ENCODE measurements at places on chromosomes 12 and 14.

DNA sequence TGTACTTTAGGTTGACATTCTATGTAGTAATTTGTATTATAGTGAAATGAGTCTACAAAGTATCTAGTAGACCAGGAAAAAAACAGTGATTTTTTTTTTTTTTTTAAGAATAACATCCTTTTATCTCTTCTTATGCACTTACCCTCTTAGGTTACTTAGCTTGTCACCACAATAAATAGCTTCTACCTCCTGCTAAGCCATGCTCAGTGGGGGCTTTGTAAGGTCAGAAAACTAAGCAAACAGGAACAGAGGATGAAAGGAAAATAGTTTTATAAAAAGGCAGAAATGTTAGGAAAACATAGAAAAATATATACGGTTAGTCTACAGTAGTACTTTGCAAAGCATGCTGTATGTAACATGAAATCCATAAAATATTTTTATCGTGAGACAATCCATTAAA, 385.3 kb upstream of the ATXN7L3B start:
- DNase-seq, result no peak

GRCh38 chr12:51923506-51924365, 16.4 kb downstream of the ACVRL1 start:
- DNase-seq, result no peak

- DNase-seq, result no peak
Observed at GRCh38 chr12:104673696-104674482, 217.1 kb downstream of the CHST11 start.

DNA sequence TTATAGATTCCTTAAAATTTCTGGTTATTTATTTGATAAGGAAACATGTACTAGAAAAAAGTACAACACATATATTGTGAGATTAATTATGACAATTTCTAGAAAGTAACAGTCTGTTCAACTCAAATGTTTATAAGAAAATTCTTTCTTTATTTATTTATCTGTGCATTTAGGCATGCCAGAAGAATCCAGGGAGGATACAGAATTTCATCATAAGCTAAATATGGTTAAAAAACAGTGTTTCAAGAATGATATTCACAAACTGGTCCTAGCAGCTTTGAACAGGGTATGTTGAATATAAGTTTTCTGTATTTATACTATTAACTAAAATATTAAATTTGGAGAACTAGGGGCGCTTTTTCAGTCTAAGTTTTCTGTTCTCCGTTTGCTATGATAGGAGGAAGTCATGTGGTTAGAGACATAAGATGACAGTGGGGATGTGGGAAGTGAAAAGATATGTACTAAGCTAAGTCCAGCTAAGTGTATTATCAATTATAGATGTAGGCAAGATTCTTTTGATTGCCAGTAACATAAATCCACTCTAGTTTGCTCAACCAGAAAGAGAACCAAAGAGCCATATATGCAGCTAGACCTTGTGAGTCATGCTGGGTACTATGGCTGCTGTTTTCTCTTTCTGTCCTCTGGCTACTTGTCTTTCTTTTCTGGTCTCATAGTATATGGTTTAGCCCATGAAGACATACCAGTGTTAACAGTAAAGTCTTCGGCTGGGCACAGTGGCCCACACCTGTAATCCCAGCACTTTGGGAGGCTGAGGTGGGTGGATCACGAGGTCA, 39.0 kb downstream of the LRRK2 start:
- DNase-seq, result no peak

DNA sequence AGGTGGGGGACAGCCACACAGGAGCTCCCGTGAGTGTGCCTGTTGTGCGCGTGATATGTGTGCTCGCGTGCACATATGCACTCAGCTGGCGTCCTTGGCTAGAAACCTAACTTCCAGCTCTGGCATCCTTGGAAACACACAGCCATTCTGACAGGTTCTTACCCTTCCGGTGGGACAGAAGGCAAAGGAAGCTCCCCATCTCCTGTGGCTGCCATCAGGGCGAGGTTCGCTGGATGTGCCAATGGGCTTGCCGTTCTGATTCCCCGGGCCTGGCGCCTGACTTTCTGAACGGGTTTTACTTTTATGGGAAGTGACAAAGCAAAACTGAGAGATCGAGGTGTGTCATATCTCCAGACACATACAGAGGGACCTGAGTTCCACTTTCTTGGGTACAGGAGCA, 124.7 kb downstream of the PAPOLA start:
- no peak for DNase-seq

GRCh38 chr14:61678975-61679374, 16.3 kb upstream of the HIF1A start:
- DNase-seq, result no peak

- no peak for DNase-seq
Observed at GRCh38 chr12:57487055-57487596, 742 bp upstream of the MARS1 start.

DNA sequence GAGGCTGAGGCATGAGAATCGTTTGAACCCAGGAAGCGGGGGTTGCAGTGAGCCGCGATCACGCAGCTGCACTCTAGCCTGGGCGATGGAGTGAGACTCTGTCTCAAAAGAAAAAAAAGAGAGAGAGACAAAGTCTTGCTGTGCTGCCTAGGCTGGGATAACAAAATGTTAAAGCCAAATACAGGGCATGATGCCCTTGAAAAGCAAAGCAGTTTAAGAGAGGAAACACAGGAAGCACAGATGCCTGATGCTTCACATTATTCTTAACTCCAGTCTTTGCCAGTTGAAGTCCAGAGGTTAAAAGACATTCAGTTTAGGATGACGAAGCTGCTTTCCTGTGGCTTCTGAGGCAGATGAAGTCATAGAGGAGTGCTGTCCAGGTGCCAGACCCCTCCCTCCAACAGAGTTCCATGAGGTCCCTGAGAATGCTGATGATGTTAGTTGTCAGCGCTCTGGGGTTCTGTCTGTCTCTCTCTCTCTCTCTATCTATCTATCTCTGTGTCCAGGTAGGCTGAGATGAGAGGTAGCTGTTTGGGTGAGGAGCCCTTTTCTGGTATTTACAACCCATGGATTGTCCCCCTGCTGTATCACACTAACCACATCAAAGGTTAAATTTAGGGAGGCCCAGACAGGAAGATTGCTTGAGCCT, 4.9 kb upstream of the MRPL52 start:
- DNase-seq, result no peak

DNA sequence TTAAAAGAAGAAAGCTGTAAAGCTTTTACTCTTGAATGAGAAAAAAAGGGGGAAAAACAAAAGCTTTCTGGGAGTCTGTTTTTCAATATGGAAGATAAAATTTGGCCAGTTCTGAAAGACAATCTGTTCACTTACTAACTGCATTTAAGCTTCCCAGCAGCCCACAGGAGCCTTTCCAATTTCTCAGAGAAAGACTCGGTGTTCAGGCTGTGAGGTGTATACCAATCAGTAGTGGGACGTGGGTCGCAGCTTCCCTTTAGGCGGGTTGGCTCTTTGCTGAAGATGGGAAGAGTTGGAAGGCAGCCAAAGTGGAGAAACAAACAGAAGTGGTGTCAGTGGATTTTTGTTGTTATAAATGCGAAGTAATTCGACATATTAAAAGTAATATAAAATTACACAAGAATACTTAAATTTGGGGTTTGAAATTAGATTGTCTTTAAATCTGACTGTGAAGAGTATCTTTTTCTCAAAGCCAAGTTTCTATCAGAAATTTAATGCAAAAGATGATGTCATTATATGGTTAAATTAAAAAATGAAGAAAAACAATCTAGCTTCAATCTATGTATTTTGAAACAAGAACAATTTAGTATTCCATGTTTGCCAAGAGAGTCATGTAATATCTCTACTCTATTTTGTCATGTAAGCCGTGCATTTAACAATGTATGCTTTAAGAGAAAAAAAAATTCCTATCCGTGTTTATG, 590.2 kb upstream of the ATXN7L3B start:
- DNase-seq, result no peak

- no peak for DNase-seq
Observed at GRCh38 chr12:60279221-60279620, 683.4 kb downstream of the SLC16A7 start.

DNA sequence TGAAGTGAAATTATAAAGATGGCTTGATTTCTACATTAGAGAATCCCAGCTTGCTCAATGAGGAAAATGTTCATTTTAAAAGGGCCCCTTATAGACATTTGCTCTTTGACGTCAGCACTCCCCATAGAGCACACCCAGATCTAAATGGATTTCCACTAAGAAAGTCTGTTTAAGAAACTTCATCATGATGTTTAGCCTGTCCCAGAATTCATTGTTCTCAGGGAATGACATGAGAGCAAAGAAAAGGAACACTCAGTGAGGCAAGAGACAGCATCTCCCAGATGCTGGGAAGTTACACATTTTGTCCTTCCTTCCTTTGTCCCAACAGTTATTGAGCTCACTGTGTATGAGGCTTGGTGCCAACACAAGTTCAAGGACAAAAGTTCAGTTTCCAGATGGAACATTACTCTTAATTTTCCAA, 4.9 kb downstream of the PHLDA1 start:
- no peak for DNase-seq

- DNase-seq, result no peak
Observed at GRCh38 chr14:20775901-20776300, 5.2 kb upstream of the RNASE6 start.

DNA sequence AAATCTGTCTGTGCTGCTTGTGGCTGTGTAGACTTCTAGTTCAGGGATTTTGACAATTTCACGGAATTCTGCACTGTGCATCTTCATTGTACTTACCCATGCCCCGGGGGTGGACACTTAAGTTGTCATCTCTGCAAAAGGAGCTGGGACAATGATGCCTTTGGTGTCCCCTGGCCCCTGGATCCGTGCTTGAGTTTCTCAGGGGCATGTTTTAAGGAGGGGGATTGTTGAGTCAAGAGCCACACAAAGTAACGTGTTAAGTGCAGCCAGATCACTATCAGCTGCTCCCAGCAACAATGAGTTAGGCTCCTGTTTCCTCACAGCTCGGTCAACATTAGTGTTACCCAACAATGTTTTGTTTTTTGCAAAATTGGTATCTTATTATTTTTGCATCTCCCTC, 305.0 kb upstream of the DIO3 start:
- DNase-seq, result no peak

- DNase-seq, result peak; percentile 17
Observed at GRCh38 chr14:24110060-24110459, 4.5 kb upstream of the DCAF11 start.

DNA sequence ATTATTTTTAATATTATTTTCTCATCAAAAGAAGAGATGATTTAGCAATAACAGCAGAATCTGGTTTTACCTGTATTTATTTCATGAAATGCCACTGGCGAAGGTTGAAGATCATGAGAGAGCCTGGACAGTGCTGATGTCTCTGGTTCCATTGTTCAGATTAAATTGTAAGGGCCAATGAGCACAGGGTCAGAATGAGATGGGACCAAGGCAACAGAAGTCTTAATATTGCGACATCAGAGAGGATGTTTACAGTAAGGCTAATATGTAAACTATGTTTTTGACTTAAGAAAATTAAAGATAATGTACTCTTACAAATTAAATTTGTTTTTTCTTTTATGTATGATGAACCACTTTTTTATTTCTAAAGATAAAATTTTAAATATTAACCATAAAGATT, 35.2 kb upstream of the KLRD1 start:
- DNase-seq, result no peak

DNA sequence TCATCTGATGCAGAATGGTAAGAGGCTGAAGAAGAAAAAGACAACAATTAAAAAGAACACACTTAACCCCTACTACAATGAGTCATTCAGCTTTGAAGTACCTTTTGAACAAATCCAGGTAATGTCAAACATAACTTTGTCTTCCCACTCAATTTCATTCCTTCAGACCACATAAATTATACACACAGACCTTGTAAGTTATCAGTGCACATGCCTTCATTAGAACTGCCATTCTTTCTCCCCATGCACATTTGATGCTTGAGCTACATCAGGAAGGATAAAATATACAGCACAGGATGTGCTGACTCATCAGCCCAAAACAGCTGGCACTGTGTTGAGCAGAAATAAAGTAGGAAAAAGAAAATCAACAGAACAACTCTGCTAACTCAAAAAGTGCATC, 246.7 kb downstream of the PAWR start:
- DNase-seq, result no peak

GRCh38 chr12:42125388-42125767, 19.3 kb downstream of the GXYLT1 start:
- no peak for DNase-seq

DNA sequence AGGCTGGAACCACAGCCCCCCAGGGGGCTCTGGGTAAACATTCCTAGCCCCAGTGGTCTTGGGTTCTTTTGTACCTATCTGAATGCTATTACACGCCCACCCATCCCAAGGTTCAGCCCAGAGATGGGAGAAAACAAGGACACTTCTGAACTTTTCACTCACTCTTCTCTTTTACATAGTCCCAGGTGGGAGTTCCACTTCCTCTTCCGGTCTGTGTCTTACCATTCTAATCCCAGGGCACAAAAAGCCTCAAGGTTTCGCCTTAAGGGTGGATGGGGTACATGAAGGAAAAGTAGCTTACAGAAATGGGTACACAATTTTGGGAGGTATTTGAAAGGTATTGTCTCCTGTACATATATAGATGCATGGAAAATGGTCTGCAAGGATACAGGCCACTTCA, 79.0 kb downstream of the TMEM30B start:
- DNase-seq, result no peak

DNA sequence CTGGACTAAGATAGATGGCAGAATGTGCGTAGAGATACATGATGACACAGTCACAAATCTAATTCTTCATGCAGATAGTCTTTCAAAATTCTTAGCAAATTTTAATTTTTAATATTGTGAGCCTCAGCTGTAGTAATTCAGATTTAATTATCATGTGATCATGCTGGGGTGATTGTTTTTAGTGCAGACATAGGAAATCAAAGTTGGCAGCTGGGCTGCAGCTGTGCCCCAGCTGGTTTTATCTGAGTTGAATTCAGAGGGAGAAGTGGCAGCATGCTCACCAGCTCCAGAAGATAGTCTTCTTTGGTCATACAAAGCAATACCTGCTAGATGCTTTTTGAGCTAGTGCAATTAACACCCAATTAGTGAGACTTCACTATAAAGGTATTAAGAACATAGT, 292.9 kb downstream of the RAD51B start:
- DNase-seq, result no peak

- DNase-seq, result no peak
Observed at GRCh38 chr14:94213021-94213420, 38.9 kb downstream of the PPP4R4 start.

DNA sequence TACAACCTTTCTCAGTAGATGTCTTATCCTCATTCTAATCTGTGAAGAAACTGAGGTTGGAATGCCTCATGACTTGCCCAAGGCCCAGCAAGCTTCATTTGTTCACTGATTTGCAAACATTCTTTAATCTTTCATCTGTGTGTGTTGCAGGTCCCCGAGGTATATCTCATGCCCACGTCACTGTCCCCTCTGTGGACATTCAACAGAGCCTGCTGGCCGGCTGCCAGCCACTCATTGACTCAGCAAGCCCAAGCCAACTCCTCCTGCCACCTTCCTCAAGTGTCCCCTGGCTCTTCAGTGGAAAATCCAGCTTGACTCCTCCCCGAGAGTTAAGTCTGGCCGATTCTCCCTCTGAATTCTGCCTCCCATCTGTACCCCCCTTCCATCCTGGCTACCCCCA, 1.9 kb upstream of the DCAF4 start:
- no peak for DNase-seq

- no peak for DNase-seq
Observed at GRCh38 chr12:64663015-64663414, 52.7 kb downstream of the RASSF3 start.

- DNase-seq, result no peak
Observed at GRCh38 chr12:5434647-5435560, 3.0 kb downstream of the NTF3 start.

- DNase-seq, result no peak
Observed at GRCh38 chr14:36022765-36023410, 153.6 kb downstream of the PTCSC3 start.

Measured in NK-92 treated with Interleukin-12 subunit alpha and Interleukin-12 subunit beta, amount 100 ng/mL, for 24 hours (cell line).